Dorsolateral prefrontal cortex (tissue), 122 donors: ENCODE measurements at places on chromosomes 4 and X.

GRCh38 chr4:173293663-173294062 is 40.5 kb downstream of the HMGB2 start:
- no peak for DNase-seq

- DNase-seq, result peak; percentile 87
Observed at GRCh38 chr4:169612871-169613859, 782 bp upstream of the NEK1 start.

DNA sequence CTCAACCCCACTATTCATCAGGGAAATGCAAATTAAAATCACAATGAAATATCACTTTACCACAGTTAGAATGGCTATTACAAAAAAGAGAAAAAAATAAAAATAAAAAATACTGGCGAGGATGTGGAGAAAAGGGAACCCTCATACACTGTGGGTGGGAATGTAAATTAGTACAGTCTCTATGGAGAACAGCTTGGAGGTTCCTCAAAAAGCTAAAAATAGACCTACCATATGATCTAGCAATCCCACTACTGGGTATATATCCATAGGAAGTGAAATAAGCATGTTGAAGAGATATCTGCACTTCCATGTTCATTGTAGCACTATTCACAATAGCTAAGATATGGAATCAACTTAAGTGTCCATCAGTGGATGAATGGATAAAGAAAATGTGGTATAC is 50.5 kb upstream of the PAGE1 start:
- no peak for DNase-seq

DNA sequence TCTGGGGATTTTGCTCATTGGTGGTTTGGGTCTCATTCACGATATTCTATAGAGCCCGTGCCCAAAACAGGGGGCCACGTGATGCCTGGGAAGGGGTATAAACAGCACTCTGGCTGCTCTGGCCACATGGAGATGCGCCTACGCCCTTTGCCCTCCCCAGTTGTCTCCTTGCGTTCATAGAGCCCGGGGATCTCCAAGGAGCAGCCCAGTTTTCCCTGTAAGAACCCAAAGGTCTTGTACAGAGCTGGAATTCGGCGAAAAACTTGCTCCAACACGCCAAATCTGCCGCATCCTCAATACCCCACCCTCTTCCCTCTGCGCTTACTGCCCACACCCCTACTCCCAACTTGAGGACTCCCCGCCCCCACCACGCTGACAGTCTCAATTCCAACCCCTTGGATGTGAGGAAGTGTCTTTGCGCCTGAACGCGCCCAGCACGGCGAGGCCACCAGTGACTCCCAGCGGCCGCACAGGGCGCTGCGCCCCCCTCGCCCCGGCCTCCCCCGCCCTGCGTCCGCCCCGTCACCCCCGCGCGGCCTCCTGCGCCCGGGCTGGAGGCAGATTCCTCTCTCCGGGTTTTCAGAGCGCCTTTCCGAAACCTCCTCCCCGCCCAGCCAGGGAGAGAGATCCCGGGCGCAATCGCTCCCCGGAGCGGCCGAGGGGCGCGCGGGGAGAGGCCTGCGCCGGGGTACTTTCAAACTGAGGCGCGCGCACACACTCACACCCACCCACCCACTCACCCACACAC is at the start of gene NHS:
Gene NHS (plus strand): TSS at position 582 of the 748 bp plus-strand sequence. CDS start 558 bp downstream, outside the sequence.
- no peak for DNase-seq

DNA sequence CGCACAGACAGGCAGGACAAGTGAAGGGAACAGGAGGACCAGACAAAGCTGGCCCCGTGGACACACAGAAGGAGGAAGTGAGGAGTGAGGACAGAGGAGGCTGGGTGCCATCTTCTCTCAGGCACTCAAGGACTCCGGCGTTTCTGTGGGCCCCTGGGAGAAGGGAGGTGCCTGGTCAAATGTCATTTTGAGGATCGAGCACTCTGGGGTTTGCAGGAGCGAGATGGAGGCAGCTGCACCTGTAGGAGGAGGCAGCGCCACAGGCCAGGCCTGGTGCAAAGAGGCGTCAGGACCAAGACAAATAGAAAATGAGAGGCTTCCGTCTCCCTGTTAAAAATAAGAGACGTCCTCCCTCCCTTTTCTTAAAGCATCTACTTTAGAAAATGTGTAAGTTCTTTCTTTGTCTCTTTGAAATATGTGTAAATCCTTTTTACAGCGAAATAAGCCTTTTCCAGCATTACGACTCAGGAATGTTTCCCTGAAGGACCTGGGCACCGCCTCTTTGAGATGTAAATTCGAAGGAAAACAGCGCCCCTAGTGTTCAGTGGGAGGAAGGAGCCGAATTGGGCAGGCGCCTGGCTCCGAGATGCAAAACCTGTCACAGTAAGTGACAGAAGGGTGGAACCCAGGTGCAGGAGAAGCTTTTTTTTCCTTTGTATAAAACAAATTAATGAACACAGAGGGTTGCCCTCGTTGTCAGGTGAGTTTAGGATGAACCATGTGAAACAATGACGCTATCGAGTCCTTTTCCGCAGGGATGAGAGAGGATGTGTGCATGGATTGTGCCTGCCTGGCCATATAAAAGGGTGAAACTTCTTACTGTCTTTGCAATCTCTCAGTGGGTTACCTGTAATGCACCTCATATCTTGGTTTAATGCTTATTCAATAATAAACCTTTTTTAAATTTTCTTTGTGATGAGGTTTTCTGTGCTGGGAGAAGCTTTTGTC is 1.4 kb upstream of the C4orf50 start:
- DNase-seq, result peak; percentile 64

DNA sequence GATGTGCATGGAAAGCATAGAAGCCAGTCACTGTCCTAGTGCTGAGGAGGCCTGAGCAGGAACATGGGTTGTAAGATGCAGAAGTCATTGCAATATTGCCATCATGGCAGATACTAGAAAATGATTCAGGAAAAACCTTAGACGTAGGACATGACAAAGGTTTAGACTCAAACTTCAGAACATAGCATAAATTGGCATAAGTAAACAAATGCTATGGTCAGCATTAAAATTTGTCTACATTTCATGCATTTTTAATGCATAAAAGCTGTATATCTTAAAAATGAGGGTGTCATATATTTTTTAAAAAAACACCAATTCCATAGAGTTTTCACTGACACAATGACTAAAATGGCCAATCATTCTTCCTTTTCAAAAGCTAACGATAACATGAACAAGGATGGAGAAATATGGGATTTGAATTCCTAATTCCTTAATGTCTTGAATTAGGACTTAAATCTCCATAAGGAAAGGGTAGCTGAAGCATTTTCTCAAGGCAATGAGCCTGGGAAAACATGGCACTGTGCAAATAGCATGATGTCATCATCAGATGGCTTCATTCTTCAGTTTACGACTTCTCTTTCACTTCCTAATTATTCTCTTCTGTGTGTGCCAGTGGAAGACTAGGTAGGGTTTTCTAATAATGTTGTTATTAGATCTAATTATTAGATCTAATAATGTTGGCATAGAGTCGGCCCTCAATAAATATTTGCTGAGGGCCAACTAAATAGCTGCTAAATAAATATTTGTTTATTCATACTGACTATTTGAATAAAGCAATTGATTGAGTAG is 125.1 kb upstream of the FRG1 start:
- no peak for DNase-seq

DNA sequence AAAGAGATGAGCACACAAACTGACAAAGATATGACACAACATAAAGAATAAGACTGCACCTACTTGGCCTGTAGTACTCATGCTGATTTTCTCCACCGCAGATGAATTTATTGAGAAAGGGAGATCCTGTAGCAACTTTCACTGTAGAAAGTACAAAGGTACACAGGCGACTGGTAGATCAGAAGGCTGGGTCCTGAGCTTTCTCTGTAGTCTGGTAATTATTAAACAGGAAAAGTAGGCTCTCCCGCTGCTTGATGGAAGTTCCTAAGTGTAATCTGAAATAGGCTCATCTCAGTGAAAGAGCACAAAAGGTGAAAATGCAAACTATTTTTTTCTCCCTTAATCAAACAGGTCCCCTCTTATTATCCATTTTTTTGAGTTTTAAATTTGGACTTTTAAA is at the start of gene ADH6:
Gene ADH6 (minus strand): TSS at position 175 of the 400 bp plus-strand sequence. CDS start 94 bp downstream, at position 81.
- no peak for DNase-seq

DNA sequence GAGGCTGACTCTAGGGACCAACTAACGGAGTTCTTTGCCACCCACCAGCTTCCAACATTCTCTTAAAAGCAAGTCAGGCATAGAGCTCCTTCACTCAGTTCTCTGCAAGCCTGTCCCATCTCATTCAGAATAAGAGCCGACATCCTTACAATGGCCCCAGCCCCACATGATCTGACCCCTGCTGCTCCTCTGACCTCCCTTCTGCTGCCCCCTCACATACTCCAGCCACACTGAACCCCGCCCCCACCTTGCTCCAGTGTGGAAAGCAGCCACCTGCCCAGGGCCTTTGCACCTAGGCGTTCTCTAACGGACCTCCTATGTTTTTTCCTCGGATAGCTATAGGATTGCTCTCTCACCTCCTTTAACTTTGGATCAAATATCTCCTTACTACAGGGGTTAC is 143.2 kb upstream of the ETNPPL start:
- no peak for DNase-seq

DNA sequence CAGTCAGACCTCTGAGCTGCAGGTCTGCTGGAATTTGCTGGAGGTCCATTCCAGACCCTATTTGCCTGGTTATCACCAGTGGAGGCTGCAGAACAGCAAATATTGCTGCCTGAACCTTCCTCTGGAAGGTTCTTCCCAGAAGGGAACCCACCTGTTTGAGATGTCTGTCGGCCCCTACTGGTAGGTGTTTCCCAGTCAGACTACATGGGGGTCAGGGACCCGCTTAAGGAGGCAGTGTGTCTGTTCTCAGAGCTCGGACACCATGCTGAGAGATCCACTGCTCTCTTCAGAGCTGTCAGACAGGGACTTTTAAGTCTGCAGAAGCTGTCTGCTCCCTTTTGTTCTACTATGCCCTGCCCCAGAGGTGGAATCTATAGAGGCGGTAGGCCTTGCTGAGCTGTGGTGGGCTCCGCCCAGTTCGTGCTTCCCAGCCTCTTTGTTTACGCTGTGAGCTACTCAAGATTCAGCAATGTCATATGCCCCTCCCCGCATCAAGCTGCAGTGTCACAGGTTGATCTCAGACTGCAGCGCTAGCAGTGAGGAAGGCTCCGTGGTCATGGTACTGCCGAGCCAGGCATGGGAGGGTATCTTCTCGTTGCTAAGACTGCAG is 44.1 kb upstream of the KDR start:
- DNase-seq, result no peak

DNA sequence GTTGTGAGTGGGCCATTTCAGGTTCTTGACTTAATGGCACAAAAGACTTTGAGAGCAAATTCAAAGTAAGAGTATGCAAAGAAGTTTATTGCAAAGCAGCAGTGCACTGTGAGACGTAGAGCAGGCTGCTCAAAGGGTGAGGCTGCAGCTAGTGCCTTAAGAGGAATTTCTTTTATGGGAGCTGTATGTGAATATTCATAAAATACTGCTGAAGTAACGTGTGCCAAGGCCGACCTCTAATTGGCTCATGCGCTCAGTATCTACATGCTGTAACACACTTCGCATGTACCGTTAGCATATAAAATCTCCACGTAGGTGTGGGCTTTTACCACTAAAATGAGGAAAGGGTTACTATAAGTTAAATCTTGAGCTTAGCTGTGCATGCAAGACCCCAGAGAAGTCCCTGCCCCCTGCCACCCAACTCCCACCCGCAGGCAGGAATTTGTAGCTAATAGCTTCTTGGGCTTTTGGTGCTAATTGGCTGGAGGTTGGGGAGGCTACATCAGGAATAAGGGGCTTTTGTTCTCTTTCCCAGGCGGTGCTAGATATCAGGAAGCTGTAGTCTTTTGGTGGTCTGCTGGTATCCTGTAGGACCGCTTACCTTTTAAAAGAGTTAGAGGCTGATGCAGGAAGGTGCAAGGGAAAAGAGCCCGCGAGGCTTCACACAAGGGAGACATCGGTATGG is 47.6 kb downstream of the FSTL5 start:
- DNase-seq, result no peak

DNA sequence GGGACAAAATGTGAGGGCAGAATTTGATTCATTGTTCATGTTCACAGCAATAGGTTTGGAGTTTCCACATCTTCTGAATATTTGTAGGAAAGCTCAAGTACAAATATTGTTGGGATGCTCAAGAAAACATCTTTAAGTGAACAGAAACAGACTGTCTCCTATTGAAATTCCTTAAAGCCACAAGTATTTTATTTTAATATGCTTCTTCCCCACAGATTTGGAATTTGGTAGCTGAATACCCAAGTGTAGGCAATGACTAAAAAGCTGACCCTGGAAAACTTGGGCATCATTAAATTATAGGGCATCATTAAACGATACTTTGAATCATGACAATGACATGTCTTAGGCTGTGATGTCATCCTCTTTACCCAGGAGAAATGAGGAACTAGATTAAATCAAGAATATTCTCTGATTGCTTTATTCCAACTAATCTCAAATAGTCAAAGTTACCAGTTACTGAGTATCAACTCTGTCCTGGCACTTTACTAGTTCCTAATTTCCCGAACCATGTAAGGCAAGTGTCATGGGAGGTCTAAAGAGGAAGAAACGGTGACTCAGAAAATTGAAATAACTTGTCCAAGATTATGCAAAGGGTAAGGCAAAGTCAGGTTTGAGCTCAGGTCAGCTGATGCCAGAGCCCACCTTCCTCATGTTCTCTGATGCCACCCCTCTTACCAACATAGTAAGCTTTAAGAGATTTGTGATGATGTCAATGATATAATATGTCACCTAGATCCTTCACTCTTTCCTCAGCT is 223.1 kb upstream of the LEF1 start:
- no peak for DNase-seq

- DNase-seq, result no peak
Observed at GRCh38 chrX:38273453-38273852, 52.8 kb upstream of the SRPX start.

DNA sequence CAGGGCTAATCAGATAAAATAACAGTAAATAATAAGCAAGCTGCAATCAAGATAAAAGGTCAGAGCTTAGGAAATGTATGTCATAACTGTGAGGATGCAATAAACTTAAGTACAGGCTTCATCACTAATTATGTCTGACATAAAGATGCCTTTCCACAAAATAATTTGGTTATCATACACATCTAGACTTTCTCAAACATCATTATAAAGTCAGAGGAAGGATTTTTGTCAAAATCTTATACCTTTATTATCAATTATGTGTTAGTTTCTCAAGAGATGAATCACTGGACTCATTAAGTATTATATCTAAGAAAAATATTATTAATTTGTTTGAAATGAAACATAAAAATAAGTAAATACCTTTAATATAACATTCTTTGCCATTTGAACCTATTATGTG is 695.4 kb upstream of the INTU start:
- DNase-seq, result no peak

DNA sequence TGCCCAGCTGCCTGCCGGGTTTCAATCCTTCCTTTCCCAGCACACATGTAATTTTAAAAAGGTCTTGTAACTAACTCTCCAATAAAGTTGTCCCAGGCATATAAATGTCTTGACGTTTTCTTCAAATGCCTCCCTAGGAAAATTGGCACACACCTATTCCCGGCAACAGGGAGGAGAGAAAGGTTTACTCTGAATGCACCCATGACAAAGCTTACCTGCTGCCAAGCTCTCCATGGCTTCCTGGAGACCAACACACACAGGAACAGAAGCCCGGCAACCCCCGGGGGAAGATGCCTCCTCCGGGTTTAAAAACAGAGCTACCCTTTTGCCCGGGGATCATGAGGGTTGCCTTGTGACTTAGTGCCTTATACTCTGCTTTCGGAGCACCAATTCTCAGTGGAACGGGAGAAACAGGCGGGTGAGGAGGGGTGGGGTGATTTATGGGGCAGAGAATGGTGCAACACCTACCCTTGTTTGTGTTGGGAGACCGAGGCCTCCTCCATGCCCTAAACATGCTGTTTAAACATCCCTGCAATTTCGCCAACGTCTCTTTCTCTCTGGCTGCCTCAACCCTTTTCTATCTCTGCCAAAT is 4.8 kb upstream of the GYG2 start:
- DNase-seq, result no peak

GRCh38 chr4:77232653-77233052 is 75.6 kb downstream of the CCNG2 start:
- DNase-seq, result no peak
